ENCODE measurements at places on chromosomes 16 and 17.

GRCh38 chr16:67278773-67279295 lies 498 bp upstream of the PLEKHG4 start:
- peak; percentile 68 for DNase-seq

DNA sequence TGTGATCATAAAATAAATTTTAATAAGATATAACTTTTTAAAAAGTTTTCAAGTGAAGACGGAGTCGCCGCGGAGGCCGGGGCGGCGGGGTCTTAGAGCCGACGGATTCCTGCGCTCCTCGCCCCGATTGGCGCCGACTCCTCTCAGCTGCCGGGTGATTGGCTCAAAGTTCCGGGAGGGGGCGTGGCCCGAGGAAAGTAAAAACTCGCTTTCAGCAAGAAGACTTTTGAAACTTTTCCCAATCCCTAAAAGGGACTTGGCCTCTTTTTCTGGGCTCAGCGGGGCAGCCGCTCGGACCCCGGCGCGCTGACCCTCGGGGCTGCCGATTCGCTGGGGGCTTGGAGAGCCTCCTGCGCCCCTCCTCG lies at the start of gene FOXC2:
FOXC2 (plus strand) TSS at position 229 of the 365 bp plus-strand sequence. CDS start 507 bp downstream, outside the sequence.
- DNase-seq: peak; percentile 61

DNA sequence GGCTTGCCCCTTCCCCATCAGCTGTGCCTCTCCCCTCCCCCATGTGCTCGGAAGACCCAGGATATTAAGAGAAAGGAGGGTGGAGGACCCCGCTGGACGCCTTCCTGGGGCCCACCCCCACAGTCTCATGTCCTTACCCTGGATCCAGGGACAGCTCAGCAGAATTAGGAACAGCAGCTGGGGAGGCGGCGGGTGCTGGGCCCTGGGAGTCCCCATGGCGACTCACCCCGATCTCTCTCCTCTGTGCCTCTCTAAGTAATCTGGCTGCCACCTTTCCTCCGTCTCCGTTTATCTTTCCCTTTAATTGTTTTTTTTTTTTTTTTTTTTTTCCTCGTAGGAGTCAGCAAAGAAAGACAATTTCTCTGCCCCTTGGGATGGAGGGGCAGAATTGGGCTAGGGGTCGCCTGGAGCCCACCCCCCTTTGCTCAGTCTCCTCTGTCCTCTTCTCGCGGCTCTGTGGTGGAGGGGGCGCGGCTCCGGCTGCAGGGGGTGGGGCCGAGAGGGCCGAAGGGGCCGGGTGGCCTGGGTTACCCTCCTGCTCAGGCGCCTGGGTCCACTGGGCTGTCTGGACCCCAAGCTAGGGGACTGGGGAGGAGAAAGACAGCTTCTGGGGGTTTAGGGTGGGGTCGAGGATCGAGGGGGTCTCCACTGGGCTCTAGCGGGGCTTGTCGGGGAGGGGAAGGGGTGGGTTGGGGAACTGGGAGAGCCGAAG lies 390 bp downstream of the SEZ6L2 start:
- DNase-seq: no peak

GRCh38 chr16:52488837-52489289 lies 58.1 kb downstream of the TOX3 start:
- no peak for DNase-seq

DNA sequence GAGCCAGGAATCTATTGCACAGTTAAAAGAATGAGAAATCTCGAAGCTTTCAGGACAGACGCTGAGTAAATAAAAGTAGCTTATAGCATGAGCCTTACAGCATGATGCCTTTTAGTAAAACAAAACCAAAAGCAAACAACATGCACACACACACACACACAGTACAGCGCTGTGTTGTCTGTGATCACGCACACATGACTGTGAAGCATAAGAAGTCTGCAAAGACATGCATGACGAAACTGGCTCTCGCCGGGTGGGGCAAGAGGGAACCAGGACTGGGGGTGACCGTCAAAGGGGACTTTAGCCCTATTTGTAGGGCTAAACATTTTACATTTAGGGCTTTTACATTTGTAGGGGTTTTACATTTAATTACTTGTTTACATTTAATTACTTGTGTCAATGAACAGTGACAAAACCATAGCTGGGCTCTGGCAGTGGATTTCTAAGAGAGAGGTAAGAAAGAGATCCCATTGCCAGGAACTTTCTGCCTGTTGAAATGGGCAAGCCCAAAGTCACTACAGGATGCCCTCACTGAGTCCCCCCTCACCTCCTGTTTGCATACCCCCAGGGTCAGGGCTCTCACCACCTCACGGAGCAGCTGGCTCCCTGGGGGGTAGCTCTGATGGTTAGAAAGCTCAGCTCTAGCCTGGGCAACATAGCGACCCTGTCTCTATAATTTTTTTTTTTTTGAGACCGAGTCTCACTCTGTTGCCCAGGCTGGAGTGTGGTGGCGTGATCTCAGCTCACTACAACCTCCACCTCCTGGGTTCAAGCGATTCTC lies 2.0 kb upstream of the TNFRSF13B start:
- DNase-seq: no peak

GRCh38 chr16:48053418-48053745 lies 102.4 kb downstream of the ABCC12 start:
- no peak for DNase-seq

DNA sequence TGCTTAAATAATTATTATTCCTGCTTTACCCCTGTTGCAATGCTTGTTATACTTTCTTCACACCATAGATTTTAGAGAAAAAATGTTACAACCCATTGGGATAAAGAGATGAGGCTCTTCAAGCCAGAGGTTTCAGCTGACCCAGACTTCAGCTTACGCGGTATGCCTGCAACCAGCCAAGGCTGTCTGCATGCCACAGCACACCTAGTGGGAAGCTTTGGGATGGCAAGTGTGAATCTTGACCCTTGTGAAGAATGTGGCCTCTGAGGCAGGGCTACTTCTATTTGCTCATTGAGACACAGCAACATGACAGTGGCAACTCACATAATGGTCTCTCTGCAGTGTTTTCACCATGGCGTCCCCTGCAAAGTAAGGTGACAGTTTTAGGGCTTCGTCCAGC lies 193.9 kb upstream of the PIRT start:
- no peak for DNase-seq

DNA sequence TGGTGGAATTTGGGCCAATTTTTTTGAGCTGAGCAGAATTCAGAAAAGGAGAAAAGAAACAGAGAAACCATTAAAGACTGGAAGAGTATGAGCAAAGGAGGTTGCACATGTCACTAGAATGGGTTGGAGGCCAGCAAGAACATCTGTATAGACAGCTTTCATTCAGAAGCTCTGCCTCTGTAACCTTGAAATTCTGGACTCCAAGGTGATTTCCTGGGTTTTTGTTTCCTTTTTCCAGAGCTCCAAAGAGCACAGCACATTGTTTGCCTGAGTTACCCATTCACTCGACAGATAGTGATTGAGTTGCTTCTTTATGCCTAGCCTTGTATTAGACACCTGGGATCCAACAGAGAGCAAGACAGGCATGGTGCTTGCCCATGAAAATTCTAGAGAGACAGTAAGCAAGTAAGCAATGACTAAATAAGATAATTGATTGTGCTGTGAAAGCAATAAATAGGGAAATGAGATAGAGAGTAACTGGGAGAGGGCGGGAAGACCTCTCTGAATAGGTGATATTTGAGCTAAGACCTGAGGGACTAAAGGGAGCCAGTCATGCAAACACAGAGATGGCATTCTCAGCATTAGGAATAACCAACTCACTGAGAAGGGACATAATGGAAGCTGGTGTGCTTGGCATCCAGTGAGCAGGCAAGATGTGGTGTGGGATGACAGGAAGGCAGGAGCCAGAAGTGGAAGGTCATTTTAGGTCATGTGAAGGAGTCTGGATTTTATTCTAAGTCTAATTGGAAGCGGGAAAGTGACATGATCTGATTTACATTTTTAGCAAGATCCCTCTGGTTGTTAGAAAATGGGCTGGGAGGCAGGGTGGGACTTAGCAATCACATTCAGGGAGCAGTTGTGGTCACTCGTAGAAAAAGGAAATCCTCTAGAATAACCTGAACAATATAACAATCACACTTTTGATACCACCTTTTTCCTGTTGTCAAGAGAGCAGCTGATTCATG lies 197.5 kb downstream of the HS3ST3A1 start:
- no peak for DNase-seq
